ENCODE measurements at places on chromosomes 7 and 10.

DNA sequence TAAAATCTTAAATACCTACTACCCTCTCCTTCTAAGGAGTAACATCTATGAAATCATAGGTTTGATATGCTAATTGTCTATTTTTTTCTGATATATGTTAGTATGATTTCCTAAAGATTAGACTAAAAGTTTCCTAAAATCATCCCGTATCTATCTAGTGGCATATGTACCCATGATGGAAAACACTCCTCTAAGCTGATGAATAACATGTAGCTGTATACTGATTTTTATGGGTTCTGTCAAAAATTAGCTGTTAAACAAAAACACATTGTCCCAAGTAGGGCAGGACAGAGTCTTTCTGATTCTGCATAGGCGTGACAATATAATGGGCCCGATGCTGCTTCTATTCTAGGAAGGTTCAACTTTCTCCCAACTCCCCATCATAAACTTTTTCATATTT is 79.9 kb downstream of the ADAM22 start:
- DNase-seq: no peak

GRCh38 chr7:128093614-128094570 is 62.7 kb upstream of the LRRC4 start:
- DNase-seq: no peak

- no peak for DNase-seq
Measured at GRCh38 chr10:123069246-123069986, 60.6 kb downstream of the ACADSB start.

DNA sequence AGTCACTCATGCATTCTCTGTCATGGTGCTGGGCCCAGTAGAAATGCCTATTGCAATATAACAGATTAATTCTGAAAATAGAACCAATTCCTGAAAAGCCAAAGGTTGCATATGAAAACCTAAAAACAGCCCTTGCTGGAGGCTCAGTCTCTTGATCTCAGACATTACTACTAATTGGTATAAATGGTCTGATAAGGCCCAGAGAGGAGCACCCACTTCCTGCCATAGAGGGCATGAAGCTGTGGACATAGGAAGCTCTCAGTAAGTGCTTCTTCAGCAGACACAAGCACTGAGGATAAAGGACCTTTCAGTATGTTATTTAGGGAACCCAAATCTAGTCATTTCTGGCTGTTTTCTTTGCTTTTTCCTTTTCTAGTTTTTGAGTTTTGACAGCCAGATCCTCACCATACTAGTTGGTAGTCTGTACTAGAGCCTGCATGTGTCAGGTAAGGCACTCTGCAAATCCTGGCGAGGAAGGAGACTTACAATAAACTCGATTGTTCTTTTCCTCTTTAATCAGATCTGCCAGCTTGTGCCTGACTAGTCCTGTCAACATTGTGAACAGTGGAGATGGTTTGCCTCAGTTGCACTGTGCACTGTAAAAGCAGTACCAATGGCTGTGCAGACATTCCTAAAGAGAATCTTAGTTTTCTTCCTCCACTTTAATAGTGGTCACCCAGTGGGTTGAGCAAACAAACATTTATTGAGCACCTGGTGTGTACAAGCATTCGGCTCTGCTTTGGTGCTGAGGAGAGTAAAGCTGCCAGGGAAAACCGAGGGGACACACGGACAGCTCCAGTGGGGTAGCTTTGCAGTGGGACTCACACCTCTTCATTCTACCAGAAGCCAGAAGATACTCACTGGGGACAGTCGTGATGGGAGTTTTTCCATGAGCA is 140.9 kb downstream of the CHN2 start:
- DNase-seq: no peak

GRCh38 chr10:112914288-112914952 is 35.6 kb upstream of the TCF7L2 start:
- DNase-seq: no peak

- DNase-seq: no peak
Measured at GRCh38 chr10:103767756-103768155, 87.6 kb downstream of the SH3PXD2A start.

DNA sequence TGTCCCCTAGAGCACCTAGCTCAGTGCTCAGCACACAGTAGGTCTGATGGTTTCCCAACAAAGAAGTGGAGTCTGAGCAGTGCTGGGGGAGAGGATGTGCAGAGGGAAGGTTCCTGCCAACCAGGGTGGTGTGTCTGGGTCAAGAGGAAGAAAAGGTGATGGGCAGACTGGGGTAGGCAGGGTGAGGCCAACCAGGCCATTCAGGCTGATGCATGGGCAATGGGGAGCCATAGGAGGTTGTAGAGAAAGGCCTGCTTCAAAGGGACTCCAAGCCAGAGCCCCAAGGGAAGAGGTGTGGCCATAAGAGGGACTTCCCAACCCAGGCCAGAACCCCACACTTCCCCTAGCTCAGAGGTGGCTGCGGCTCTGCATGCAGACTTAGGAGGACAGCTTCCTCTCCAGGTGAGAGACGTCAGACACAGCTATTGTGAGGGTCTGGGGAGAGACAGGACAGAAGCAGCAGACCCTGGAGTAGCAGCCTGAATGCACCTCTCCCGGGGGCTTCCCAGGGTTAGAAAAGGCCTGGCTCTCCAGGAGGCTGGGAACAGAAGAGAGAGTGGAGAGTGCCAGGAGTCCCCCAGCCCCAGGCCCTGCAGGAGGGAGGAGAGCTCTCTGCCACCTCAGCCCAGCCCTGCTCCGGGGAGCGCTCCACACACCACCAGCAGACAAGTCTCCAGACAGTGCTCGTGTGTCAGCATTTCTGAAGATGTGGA is 87.4 kb upstream of the ZMIZ1 start:
- peak; percentile 68 for DNase-seq

- DNase-seq: peak; percentile 76
Measured at GRCh38 chr10:1057106-1057657, 997 bp downstream of the WDR37 start.

DNA sequence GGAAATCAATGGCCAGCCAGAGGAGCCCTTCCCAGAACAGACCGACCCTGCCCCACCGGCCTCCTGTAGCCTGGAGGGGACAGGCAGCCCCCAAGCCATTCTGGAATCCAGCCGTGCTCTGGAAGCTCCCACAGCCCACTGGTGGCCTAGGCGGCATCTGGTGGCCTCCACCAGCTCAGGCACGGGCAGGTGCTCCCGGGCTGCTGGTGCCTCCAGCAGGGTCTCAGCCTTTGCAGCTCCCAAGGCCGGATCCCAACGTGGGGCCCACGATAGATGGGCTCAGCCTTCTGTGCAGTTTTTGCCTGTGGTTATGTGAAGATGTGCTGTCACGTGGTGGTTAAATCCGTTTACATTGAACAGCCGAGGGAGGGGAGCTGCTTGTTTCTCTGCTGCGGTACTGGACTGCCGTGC is 44.4 kb downstream of the JAKMIP3 start:
- no peak for DNase-seq

DNA sequence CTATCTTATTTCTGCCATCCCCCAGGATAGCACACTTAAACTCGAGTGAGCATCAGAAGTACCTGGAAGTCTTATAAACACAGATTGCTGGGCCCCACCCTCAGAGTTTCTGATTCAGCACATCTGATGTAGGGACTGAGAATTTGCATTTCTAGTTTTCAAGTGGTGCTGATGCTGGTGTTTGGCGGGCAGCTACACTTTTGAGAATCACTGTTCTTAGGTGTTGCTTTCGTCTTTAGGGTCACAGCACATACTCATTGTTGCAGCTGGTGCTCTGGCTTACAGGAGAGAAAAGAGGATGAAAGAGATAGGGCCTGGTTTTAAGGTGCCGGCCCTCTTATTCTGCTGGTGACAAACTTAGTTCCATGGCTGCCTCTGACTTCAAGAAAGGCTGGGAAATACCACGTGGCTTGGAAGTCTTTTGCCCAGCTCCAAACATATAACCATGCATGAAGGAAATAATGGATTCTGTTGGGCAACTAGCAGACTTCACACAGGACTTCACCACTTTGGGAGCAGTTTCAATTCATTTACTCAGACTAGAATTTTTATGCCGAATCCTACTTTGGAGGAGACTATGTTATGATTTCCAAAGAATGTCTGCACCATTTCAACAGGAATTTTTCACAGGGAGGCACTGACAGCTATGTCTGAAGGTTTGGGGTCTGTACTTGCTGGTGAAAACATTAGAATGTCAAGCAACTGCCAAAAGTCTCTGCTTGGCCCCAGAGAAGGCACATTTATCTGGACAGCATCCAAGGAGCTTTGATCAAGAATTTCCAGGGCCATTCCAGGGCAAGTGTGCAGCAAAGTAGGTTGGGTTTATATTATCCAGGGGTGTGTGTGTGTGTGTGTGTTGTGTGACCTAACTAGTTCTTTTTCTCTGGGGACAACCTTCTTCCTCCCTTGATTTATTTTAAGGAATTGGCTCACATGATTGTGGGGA is 6.9 kb upstream of the MINDY4 start:
- no peak for DNase-seq

DNA sequence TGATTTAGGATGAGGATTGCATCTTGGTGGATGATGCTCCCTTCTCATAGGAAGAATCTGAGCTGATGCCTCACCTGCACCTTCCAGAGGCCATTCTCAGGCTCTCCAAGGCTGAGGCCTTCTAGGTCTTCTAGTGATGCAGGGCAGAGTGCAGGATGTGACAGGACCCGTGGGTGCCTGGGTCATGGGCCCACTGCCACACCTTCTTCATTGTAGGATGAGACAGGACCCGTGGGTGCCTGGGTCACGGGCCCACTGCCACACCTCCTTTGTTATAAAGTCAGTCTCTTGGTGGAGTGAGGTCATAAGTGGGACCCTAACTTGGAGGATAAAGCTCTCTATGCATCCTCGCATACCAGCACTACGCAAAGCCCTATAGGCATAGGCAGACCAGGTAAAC is 109.9 kb upstream of the TCERG1L start:
- no peak for DNase-seq

DNA sequence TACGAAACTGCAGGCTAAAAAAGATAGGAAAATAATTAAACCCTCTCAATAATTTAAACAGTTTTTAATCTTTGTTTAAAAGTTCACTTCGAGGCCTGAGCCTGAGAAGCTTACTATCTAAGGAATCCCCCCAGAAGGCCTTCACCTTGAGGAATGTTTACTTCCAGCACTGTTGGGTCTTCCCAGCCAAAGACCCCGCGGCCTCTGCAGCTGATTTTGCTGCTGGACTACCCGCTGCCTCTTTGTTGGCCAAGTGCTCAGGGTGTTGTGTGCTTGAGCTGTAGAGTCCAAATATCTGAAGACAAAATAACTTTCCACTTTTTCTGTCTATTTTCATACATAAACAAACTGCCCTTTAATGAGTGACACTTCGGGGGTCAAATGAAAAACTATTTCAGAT is 292.7 kb downstream of the GLRX3 start:
- no peak for DNase-seq

- DNase-seq: no peak
Measured at GRCh38 chr7:37040330-37040729, 316.0 kb upstream of the AOAH start.

- DNase-seq: peak; percentile 76
Measured at GRCh38 chr10:102114861-102115618, 5.1 kb downstream of the LDB1 start.

- DNase-seq: no peak
Measured at GRCh38 chr7:117077658-117078057, 124.4 kb downstream of the ST7 start.

DNA sequence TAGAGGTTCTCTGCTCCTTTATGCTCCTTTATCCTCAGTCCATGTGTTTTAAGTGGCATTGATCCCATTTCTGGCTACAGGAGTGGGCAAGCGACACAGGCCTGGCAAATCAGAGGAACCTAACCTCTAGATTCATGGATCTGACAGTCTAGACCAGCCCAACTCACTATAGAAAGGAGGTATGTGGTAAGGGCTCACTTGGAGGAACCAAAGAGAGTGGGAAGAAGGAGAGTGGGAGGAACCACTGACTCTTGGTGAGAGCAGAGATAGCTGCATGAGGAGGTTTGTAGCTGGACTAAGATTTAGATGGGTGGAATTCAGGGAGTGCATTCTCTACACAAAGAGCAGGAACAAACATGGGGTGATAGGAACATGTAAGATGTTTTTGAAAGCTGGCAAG is 11.6 kb upstream of the FRAT1 start:
- DNase-seq: peak; percentile 72

DNA sequence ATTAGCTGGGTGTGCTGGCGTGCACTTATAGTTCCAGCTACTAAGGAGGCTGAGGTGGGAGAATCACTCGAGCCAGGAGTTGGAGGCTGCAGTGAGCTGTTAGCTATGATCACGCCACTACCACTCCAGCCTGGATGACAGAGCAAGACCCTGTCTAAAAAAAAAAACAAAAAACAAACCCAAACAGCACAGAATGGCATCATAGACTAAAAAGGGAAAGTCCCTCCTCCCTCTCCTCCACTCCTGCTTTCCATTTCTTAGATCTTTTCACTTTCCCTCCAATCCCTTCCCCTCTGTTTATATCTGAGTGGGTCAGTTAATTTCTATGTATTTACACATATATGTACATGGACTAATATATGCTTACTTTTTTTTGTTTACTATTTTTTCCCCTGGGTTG is 10.4 kb upstream of the PIP4K2A start:
- peak; percentile 26 for DNase-seq

DNA sequence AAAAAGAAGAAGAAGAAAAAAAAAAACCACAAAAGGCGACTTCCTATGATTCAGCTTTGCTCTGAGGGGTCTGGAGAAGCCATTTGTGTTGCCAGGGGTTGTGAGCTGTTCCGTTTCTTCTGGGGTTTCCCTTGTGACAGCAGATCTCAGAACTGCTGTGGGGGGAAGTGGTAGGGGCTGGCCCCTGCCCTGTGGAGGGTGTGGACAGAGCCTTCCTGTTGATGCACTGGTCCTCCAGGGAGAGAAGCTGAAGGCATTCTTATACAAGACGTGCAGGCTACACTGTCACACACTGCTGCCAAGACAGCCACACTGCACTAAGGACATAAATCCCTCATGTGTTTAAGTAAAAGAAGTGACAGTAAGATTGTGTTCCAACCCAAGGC is 17.3 kb upstream of the CSGALNACT2 start:
- peak; percentile 88 for DNase-seq

DNA sequence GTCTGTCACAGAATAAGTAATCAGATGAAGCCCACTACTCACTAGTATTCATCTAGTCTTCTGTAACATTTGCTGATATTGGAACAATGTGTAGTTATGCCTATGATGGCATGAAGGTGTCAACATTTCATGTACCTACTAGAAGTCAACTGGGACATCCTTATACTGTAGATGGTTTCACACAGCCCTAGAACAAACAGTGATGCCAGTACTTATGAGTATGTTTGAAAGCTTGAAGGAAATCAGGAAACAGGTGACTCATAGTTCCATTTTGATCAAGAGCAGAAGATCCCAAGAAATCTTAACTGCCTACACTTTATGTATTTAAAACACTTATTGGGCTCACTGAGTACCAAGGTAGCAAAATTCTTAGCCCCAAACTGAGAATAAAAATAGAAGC is 1519.6 kb downstream of the REEP3 start:
- DNase-seq: no peak

DNA sequence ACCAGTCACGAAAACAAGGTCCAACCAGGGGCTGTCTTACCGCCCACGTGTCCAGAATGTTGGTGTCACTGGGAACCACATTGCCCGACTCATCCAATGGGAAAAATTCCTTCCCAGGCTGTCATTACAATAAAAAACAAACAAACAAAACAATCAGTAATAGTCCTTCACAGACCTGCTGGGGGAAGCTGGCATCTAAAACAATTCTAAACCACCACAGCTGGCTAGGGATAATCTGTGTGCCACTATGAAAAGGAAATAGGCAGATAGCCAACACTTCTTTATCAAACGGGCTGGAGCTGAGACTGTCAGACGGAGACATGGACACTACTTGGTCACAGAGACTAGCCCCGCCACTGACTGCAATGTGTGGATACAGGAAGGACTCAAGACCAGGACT is 9.2 kb downstream of the AKR1B1 start:
- no peak for DNase-seq

Data from inflammatory macrophage treated with lipopolysaccharide for 1 hour (primary cell).